Motor neuron (in vitro differentiated cells): ENCODE measurements at places on chromosomes 2 and 18. TPM values are rescaled to one million over a fixed set of nuclear protein-coding genes. Genes with fewer than 3 reads are reported as not detected.
A peak's percentile ranks its signal among the peaks of the same experiment; 100 is the strongest.

DNA sequence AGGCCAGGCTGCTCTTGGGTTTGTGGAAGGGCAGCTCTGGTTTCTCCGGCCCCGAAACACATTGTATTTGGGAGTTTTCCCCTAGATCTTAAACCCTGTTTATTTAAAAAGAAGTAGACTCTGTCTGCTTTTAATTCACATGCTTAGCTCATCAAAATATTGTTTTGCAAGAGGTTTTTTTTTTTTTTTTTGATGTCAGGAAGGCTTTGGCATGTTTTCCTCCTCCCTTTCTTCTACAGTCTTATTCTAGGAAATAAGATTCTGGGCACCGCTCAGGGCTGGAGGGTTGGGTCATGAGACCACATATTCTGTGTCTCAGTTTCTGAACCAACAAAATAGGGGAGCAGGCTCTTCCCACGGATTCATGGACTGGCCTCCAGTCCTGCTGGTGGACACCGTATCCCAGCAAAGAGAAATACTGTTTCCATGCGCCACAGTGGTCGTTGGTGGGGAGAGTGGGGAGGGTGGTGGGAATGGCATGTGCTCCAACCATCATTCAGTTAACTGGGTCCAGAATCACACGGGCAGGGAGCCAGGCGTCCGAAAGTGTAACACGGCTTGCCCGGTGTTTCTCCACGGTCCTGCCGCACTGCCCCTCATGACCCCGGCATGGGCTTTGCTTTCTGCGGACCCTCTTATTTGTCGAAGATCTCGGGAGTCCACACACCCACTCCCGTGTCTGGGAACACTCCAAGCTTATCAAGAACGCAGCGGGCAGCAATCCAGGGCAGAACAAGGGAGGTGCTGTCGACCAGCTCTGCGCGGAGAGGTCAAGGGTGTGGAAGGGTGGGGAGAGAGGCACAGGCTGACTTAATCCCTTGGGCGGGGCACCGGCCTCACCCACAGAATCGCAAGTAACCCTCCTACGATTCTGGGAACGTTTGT, 176.7 kb downstream of the GLI2 start:
- peak; percentile 71 for ATAC-seq

DNA sequence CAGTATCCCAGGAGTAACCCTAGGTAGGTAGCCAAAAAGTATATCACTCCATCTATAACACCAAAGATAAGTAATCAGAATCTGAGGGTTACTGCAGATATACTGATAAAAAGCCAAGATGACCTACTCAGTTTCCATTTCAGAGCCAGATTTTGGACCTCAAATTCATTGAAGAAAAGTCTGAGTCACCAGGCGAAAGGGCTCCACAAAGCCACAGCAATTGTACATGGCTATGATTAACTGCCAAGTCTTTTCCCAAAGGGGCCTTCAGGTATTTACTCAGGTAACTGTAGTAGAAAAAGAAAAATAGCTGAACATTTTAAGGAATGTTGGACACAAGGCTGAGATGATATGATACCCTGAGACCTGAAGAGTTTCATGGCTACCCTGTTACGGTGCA, 75.6 kb upstream of the KCNH7 start:
- ATAC-seq: no peak

DNA sequence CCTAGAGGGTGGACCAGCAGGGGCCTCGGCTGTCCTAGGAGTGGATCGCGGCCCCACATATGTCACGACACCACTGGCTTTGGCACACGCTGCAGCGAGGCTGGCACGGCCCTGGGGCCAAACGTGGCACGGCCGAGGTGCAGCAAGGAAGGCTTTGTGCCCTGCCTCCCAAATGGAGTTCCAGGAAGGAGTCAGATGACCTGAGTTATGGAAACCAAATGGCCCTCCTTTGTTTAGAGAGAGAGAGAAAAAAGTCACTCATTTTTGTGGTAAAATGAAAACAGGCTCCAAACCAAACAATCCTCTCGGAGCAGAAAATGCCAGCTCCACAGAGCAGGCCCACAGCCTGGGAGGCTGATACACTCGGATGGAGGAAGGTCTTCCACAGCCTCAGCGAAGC, 105.6 kb downstream of the ANTXR1 start:
- ATAC-seq: no peak

DNA sequence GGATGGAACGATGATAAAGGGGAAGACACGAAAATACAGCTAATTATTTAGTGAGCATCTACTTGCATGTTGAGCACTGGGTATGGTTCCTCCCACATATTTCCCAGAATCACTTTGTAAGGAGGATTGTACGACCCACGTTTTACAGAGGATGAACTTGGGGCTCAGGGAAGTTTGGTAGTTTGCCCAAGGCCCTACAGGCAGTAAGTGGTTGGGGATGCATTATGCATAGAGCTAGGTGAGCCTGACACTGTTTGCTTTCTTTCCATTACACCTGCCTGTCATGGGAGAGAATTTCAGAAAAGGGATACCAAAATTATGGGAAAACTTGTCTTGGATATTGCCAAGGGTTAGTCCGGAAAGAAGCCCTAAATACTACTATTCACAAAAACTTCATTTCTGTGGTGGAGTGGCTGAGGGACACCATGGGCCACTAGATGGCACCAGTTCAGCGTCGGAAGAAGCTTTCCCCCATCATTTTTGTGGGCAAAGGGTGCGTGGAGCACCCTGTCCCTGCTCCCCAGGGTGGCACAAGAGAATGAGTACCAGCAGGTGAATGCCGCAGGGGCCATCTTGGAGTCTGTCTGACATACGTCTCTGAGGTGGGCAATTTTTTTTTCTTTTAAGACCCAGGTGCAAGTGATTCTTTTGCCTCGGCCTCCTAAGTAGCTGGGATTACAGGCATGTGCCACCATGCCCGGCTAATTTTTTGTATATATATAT, 23.5 kb upstream of the C18orf32 start:
- ATAC-seq: peak; percentile 75

DNA sequence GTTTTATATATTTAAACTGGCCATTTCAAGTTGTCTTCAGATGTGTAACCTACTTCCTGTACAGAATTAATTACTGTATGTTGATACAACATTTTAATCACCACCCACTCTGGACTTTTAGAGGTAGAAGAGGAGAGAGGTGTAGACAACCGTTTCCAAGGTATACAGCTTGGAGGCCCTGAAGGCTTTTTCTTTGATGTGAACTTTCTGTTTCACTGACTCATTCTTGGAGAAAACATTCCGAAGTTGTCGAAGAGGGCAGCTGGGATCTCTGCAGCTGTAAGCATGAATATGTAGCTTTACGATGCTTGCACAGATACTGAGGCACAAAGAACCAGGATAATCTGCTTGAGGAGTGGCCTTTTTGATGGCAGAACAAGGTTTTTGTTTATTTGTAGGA, 137.0 kb downstream of the NCKAP5 start:
- no peak for ATAC-seq

GRCh38 chr2:233451950-233452349, 97.7 kb downstream of the DGKD start:
- no peak for ATAC-seq

- no peak for ATAC-seq
These were observed 118.0 kb upstream of the TMEM200C start for GRCh38 chr18:6013171-6013810.

- no peak for ATAC-seq
These were observed 1.2 kb downstream of the ANTXR1 start for GRCh38 chr2:69013840-69014821.

GRCh38 chr2:105287692-105288091, 41.8 kb downstream of the TGFBRAP1 start:
- ATAC-seq: no peak

GRCh38 chr2:45180033-45180746, 170.9 kb upstream of the SIX2 start:
- no peak for ATAC-seq

- ATAC-seq: no peak
These were observed 80.5 kb upstream of the CAVIN2 start for GRCh38 chr2:191927319-191927867.

- no peak for ATAC-seq
These were observed 84.1 kb upstream of the EPC2 start for GRCh38 chr2:148560496-148560895.

GRCh38 chr2:53473775-53474311, 293.8 kb upstream of the CHAC2 start:
- ATAC-seq: no peak

DNA sequence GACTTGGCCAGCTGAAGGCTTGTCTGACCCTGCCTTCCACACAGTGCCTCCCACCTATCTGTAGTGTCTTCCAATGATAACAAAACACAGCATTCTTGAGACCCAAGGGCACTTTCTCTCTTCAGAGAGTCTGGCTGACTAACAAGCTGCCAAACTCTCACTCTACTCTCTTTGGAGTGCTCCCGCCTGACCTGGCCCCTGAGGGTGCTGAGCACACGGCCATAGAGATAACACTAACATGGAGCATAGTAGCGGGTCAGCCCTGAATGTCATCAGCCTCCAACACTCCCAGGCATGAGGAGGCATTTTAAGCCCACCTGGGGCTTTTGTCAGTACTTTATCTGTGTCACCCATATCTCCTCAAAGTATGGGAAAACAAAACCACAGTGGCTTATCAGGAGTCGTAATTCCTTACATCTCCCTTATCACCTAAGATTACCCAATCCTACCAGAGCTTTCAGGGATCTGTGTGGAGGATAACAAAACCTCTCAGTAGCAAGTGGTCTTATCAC, 160.3 kb upstream of the TCF4 start:
- no peak for ATAC-seq

DNA sequence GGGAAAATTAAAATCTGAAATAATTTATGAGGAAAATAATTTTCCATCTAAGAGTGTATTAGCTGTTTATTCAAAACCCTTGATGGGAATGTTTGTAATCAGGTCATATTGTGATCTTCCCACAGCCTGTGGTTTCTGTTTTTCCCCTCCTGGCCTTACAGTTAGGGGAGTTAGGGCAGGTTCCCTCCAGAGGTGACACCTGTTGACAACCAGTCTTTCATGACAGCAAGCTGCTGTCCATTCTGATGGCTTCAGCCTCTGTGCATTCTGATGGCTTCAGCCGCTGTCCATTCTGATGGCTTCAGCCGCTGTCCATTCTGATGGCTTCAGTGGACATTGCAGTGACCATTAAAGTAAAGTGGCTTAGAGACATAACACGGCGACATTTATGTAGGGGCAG, 328.2 kb downstream of the GBX2 start:
- no peak for ATAC-seq

DNA sequence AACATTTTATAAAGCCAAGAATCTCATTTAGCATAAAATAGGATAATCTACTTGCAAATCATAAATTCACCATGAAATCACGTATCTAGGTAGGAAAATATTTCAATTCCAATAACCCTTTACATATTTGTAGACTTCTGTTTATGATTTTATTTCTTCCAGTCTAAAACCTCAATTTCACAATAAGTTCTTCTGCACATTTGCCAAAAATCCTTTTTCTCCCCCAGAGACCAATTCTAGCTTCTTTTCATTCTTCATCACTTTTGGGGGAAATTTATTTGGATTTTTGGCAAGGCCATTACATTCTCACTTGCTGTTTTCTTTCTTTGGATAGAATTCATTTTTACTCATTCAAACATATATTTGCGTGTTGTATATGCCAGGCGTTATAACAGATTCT, 86.8 kb downstream of the SPRED2 start:
- ATAC-seq: no peak

GRCh38 chr18:44764863-44765262, 84.2 kb downstream of the SETBP1 start:
- no peak for ATAC-seq

- ATAC-seq: no peak
These were observed 35.1 kb upstream of the LPIN1 start for GRCh38 chr2:11711354-11711716.

- ATAC-seq: no peak
These were observed 97.2 kb upstream of the TMEM18 start for GRCh38 chr2:774436-774835.

DNA sequence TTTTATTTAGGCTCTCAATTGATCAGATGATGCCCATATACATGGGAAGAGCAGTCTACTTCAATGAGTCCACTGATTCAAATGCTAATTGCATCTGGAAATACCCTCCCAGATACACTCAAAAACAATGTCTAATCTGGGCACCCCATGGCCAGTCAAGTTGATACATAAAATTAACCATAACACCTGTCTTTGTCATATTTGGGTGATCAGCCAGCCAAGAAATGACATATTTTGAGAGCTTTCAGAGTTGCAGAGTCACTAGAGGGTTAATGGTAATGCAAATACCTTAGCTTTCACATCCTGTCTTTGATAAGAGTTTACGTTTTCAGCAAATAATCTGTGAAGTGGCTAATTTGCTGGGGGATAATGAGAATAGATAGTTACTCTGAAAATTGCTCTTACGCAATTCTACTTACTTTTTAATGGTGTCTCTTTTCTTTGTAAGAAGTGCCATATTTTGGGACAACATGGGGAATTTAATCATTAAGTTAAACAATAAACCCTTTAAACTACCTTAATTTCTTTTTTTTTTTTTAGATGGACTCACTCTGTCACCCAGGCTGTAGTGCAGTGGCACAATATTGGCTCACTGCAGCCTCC, 49.1 kb downstream of the CCDC195 start:
- no peak for ATAC-seq

DNA sequence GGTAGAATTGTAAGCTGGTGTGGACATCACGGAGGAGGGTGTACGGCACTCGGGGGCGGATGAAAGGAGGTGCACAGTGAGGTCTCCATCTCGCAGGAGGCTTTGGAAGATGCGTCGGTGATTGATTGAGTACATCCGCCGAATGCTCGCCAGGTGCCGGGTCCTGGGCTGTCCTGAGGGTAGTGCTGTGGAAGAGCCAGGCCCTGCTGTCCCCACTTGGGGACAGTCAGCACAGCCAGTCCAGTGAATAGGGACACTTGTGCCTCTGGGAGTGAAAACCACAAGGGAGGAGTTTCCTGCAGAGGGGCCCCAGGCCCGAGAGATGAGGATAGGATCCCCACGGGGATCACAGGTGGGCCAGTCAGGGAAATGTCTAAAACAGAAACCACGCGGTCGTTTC, 28.1 kb downstream of the MLPH start:
- ATAC-seq: no peak

DNA sequence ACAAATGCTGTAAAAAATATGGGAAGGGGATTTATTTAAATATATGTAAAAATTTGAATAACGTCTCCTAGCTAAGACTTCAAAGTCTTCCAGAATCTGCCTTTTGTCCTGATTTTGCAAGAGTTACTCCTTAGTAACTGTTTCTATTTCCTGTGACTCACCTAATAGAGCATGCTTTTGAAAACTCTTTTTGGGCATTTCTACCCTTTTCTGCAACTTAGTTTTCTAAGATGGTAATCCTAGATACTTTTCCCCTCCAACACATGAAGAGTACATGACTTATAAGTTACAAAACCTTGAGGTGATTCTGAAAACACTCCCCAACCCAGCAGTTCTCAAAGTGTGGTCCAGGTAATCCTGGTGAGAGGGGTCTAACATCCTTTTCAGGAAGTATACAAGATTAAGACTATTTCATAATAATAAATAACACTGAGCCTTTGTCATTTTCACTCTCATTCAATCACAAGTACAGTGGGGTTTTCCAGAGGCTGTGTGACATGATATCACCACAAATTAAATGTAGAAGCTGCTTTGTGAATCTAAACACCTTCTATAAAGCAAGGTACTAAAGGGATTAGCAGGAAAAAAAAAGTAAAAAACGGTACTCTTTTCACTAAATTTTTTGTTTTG, 31.9 kb downstream of the PPP4R3B start:
- ATAC-seq: peak; percentile 72

The PIK3C3 gene
- total RNA-seq: 125 and 132 TPM in 2 replicates

The DNAJC10 gene
- 54.1 and 58.1 TPM in 2 replicates for total RNA-seq

The CXCR1 gene
- not detected in 2 replicates for total RNA-seq

The CTAGE1 gene
- total RNA-seq: 0.50 TPM in 1 of 2 replicates, not detected in the other

The SERPINB12 gene
- total RNA-seq: not detected in 2 replicates

The APCDD1 gene
- total RNA-seq: 6.1 and 7.9 TPM in 2 replicates
